NCI-H2227 treated with DMSO at 0.1 percent for 48 hours (cell line): ENCODE measurements at places on chromosomes 16 and 17.

DNA sequence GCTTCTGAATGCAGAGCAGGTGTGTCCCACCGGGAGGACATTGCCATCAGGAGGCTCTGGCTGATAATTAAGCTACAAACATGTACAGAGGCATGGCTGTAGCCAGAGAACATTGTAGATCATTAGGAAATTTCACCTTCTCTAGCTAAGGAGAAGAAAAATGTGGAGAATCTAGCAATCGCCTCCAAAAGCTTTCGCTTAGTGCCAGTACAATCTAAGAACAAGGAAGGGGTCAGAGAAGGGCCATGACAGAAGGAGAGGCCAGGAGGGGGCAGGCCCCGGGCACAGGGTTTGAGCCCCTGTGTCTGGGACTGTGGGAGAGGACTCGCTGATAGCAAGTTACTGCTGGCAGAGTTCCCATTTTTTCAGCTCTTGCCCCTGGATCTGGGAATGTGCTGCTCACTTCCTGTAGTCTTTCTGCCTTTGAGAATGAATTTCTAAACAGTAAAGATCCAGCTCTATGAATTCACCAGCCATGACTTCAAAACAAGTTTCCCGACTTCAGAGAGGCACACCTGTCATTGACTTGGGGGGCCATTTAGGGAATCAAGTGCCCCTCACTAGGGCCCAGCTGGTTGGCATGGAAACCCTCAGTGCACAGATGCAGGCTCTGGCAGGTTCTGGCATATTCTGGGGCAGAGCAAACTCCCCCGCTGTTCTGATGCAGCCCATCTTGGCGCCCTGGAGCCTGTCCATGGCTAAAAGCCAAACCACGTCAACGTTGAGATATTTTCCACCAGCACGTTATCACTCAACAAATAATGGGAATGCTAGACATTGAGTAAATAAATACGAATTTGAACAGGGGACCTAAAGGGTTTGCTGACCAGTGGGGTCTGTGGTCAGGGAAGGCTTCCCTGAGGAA is 59.5 kb upstream of the CACNG4 start:
- no peak for DNase-seq

DNA sequence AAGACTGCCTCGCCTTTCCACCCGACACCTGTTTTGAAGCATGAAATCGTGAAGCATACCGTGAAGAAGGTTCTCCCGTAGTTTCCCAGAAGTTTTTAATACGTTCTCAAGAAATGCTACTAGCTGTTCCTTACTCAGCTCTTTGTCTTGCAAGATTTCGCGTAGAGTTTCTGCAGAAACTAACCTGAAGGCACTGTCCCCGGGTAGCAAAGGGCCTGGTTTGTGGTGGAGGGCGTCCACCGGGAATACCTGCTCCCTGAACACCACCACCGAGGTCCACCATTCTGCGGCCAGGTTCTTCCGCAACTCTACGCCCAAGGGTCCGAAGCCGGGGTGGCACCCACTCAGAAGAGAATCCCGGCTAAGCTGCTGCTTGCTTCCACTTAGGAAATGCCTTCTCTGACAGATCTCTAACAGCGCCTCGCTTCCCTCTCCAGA is 487 bp downstream of the POLG2 start:
- DNase-seq, result no peak

GRCh38 chr16:75288596-75289120 is 37.2 kb upstream of the BCAR1 start:
- DNase-seq, result no peak

GRCh38 chr17:4940555-4941318 is 669 bp downstream of the RNF167 start:
- DNase-seq, result no peak

DNA sequence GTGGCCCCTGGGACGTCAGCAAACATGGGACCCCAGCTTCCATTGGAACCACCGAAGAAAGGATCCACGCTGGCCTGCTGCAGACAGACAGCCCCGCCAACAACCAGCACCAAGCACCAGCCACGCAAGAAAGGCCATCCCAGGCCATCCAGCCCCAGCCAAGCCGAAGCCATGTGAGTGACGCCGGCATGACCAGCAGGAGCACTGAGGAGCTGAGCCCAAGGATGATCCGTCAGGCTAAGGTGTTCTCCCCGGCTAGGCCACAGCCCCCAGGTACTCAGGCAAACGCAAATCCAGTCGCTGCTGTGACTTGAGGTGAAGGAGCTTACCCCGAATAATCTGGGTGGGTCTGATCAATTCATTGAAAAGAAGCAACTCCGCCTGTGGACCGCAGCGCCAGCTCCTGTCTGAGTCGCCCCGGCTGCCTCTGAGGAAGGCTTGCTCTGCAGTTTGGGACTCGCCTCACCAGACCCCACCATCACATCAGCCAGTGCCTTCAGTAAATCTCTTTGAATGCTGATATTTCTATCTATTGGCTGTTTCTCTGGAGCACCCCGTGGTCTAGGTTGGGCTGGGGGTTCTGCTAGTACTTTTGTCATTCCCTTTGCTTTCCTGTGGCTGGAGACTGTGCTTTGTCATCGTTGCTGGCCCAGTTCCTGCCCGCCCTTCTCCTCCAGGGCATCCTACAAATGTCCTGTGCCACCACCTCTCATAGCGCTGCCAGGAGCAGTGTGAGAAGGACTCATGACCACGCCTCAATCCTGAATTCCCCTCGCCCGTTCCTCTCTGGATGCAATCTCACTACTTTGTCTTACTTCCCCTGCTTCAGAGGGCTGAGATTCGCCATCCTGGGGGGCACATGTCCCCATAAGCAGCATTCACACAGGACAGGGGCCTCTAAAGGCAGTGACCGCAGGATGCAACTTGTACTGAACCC is 8.1 kb upstream of the CBX2 start:
- no peak for DNase-seq

GRCh38 chr16:20901068-20901435 is 481 bp downstream of the LYRM1 start:
- DNase-seq, result peak; percentile 27

DNA sequence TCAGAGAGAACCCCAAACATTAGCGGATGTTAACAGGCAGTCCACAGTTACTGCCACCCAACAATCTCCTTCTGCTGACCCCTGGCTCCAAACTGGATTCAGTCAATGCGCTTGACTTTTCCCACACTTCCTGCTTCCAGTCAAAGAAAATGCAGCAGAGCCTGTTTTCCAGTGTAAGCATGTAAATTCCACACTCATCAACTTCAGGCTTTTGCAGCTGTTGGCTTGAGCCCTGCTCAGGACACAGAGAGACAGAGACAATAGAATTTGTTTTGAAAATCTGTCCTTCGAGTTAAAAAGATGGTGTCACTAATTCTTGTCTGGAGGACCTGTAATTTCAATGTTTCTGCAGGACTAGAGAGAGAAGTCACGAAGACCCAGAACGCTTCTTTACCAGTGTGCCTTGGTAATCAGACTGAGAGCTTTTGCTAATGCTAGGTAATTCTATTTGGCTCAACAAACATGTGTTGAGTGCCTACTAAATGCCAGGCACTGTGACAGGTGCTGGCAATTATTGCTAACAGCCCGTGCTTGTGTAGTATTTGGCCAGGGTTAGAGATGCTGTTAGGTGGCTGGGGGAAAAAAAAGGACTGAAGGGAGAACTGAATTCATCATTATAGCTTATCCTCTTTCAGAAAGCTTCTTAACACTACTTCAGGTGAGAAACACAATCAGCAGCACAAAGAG is 32.5 kb downstream of the HOXB1 start:
- DNase-seq, result no peak

DNA sequence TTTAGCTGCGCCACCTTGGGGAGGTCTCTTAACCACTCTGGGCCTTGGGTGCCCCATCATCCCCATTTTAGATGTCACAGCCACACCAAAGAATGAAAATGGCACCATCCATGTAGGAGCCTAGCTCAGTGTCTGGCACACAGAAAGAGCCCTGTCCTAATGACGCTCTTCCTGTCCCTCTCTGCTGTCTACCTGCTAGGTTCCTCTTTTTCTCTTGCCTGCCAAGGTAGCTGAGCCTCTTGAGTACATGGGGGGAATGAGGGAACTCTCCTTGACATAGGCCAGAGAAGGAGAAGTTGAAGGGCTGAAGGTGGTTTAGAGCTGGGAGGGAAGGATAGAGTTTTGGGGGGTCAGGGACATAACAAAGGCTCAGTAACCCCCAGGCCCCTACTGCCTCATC is 1.8 kb downstream of the RUNDC3A start:
- no peak for DNase-seq

GRCh38 chr17:49820773-49821172 is 27.1 kb downstream of the TAC4 start:
- no peak for DNase-seq
